Stromal cell of bone marrow (primary cell): ENCODE measurements at places on chromosomes 2 and 18.

GRCh38 chr2:177393203-177393755, 706 bp downstream of the AGPS start:
- DNase-seq = no peak

DNA sequence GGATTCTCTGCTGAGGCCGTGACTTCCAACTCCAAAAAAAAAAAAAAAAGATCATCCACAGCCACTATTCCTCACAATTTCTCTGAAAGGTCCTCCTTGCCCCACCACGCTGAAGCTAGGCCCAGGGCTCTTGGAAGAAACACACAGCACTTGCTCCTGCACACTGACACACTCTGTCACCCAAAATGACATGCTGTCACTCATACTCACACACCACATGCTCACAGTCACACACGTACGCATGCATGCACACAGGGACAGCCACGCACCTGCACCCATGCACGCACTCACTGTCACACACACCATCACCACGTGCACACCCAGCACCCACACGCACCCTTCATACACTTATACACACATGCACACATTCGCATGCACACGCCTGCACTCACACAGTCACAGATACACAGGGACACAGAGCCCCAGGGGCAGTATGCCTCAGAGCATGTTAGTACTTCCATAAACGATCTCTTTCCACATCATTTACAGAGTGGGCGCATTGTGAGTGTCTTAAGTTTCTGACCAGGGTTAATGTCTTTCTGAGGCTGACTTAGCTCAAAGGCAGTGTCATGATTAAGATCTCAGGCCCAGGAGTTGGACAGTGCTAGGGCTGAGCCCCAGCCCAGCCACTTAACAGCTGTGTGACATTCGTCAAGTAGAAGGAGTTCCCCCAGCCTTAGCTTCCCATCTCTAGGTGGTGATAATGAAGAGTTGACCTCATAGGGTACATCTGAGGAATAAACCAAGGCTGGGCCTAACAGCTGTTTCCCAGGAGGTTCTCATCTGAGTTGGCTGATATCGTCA, 93.4 kb downstream of the GLI2 start:
- no peak for DNase-seq

DNA sequence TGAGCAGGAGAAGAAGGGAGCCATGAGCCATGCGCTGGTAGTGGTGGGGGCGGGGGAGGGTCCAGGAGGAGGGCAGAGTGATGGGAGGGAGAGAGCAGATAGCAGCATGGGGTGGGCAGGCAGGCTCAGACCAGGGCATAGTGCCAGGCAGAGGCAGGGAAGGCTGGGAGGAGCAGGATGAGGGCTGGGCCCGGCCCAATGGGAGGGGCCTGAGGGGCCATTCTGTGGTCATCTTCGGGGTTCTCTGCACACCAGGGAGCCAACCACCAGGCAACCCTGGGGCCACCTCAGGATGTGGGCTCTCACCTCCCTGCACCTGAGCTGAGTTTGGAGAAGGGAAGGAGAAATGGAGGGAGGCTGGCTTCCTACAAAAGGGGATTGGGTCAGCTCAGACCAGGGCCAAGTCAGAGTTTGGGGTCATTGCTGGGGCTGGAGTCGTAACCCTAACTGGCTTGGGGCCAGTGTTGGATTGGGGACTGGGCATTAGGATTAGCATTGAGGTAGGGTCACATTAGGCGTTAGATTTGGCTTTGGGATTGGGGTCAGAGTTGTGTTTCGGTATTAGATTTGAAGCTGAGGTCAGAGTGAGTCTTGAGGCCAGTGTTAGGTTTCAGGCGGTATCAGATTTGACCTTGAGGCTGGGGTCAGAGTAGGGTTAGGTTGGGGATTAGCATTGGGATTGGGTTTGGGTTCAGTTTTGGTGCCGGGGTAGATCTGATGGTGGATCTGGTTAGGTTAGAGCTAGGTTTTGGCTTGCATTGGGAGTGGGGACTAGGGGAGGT, 11.2 kb downstream of the VIL1 start:
- DNase-seq = no peak

DNA sequence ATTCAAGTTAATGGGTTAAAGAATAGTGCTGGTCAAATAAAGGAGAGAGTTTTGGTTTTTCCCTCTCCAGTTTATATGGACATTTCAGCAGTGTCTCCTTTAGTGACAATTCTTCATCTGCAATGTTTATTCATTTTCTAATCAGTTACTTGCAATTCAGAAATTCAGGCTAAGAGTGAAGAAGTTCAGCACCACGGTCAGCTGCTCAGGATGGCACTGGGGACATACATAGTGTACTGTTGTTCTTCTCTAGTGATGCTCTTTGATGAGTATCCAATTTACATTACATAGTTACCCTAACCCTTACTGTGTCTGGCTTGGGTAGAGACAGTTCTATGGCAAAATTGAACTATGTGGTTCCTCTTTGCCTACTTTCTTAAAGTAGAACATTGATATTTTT, 412.7 kb downstream of the CNTNAP5 start:
- DNase-seq = no peak

- no peak for DNase-seq
Measured at GRCh38 chr18:52970686-52971085, 630.7 kb downstream of the DCC start.

GRCh38 chr2:186093174-186093573, 354.6 kb downstream of the FSIP2 start:
- peak; percentile 48 for DNase-seq

- no peak for DNase-seq
Measured at GRCh38 chr18:66587430-66587829, 16.5 kb downstream of the CDH19 start.

GRCh38 chr18:66735933-66736332, 132.0 kb upstream of the CDH19 start:
- no peak for DNase-seq

GRCh38 chr2:33129263-33130053, 182.7 kb downstream of the LTBP1 start:
- DNase-seq = no peak

DNA sequence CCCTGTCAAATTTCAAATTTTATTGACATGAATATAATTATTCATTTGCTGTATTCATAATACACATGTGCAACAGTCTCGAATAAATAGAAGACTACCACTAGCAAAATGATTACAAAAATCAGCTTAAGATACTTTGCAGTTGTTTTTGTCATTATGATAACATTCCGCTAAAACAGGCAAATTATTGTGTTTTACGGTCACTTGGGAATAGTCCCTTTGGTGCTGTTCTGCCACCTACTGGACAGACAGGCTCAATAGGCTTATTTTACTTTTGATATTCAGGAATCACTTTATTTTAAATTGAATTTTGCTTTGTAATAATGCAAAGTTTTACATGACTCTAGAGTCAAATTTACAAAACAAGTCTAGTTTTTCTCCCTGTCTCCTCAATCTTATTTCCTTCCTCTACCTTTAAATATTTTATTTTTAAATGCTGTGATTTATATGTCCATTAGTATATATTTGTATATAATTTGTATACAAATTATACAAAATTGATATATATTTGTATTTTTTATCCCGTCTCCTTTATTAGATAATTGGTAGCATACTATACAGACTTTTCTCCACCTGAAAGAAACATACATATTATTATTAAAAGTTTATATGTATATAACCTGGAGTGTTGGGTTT, 456.3 kb downstream of the DLGAP1 start:
- peak; percentile 28 for DNase-seq

- no peak for DNase-seq
Measured at GRCh38 chr2:131058214-131058843, 34.9 kb downstream of the FAM168B start.

- DNase-seq = no peak
Measured at GRCh38 chr2:42327125-42327524, 33.9 kb downstream of the COX7A2L start.

DNA sequence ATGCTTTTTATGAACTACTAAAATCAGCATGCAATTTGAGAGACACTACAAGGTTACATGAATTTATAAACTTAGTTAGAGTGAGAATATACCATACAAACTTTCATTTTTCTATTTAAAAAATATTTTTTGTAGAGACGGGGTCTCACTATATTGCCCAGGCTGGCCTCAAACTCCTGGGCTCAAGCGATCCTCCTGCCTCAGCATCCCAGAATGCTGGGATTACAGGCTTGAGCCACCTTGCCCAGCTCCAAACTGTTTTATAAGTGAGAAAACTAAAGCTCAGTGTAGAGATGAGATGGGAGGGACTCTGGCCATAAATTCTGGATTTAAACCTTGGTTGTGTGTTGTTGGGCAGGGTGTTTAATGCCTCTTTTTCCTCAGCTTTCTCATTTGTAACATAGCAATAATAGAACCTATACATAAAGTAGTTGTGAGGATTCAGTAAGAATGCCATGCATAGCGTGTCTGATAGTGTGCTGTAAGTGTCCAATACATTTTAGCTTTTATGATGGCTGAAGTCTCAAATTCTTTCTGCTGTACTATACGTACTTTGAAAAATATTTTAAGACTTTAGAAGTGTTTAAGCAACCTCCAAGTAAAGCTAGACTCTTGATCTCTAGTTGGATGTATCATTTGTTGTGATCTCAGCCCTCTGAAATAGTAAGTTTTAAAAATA, 9.7 kb downstream of the CAB39 start:
- no peak for DNase-seq

DNA sequence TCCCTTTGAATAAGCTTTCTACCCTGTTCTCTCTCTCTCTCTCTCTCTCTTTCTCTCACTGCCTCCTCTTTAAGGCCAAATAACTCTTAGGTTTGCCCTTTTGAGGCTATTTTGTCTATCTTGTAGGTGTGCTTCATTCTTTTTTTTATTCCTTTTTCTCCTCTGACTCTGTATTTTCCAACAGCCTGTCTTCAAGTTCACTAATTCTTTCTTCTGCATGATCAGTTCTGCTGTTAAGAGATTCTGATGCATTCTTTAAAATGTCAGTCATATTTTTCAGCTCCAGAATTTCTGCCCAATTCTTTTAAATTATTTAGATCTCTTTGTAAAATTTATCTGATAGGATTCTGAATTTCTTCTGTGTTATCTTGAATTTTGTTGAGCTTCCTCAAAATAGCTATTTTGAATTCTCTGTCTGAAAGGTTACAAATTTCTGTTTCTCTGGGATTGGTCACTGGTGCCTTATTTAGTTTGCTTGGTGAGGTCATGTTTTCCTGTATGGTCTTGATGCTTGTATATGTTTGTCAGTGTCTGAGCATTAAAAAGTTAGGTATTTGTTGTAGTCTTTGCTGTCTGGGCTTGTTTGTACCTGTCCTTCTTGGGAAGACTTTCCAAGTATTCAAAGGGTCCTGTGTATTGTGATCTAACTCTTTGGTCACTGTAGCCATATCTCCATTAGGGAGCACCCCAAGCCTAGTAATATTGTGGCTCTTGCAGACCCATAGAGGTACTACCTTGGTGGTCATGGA, 35.4 kb upstream of the DYNC1I2 start:
- no peak for DNase-seq

DNA sequence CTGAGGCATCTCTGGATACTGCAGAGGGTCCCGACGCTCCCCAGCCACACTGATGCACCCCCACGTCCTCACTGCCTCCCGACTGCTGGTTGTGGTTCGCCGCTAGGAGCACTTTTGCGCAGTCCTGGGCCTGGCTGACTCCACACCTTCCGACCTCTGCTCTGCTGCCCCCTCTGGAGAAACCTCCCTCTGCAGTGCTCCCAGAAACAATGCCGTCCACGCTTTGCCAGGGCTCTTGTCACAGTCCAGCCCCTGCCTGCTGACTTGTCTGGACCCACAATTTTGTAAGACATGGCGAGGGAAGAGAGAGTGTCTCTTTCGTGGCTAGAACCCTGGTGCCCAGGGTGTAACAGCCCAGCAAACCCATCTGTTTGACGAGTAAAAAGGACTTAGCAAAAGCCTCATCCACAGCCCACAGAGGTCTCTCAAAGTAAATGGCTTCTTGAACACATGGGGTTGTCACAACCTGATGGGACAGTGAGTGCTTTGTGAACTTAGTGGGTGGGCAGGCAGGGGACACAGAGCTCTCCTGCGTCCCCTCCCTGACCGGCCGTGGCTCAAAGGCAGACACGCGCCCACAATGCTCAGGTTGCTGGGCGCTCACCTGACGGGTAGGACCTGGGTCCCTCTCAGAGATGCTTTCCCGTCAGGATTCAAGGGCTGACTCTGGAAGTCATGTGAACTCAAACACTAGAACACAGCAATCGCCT, 4.0 kb downstream of the COPS9 start:
- DNase-seq = no peak

DNA sequence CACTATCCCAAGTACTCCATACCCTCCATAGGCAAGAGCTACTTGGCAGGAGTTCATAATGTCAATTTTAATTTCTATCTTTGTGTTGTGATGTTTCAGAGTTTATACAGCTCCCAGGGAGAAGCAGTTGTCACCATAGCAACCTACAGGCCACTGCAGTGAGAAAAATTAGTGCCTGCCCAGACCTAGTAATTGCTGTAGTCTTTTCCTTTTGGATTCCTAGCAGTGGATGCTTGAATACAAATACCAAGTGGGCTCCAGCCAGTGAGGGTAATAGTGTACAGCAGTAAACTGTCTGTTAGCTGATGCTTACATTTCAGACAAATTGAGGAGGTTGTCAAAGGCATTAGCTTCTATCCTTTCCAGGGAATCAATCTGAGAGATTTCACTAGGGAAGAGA, 26.7 kb downstream of the LHCGR start:
- DNase-seq = no peak

DNA sequence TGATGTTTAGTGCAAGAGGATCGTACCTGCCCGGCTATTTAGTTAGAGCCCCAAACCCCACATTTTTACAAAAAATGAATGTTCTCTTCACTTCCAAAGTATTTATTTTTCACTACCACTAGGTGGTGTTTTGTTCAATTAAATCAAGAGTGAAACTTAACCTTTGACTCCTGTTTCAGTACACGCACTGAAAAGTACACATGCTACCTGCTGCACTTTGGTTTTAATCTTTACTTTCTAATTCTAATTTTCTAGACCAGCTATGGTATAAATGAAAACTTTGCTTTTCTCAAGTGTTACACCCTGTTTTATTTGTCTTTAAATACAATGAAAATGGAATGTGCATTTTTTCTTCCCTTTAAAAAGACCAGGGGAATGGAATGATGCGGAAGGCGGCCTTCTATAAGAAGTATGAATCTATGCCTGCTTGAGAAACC, 31.4 kb upstream of the CHN1 start:
- DNase-seq = peak; percentile 5

- peak; percentile 98 for DNase-seq
Measured at GRCh38 chr18:58241877-58242276, 197.9 kb downstream of the NEDD4L start.

- no peak for DNase-seq
Measured at GRCh38 chr2:12824351-12824777, 107.6 kb downstream of the TRIB2 start.

- DNase-seq = no peak
Measured at GRCh38 chr2:4882421-4882820, 809.8 kb upstream of the SOX11 start.

DNA sequence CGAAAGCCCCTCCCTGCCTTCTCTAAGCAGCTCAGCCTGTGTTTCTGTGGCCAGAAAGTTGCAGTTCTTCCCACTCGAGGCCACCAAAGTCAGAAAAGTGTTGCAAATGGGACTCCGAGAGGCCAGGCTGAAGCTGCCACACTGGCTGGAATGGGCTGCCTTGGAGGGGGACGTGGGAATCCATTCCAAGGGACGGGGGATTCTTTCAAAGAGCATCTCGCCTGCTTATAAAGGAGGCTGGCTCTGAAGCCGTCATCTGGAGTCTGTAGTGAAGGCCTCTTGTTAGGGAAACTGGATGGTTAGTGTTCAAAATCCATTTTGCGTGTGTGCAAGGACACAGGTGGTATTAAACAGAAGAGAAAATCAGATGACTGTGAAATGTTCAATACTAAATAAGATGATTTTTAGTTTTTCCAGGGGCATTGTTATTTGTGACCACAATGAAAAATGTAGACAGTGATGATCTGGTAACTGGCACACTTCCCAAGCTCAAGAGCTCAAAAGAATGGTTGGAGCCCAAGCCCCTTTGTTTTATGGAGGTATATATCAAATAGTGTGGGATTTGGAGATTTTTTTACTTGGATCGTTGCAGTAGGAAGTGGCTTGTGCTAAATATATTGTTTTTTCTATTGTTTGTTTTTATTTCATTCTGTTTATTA, 782 bp downstream of the FAM228B start:
- DNase-seq = peak; percentile 5
